ENCODE measurements at places on chromosomes 1 and 21. TPM values are rescaled to one million over a fixed set of nuclear protein-coding genes. Genes with fewer than 3 reads are reported as not detected.

UAP1 gene
- 112 TPM for total RNA-seq

CCNL2 gene
- total RNA-seq, result 53.2 TPM

OPN3 gene
- total RNA-seq, result 35.7 TPM

INAVA gene
- total RNA-seq, result 0.34 TPM

PGLYRP3 gene
- not detected for total RNA-seq

FCN3 gene
- total RNA-seq, result not detected

SFN gene
- total RNA-seq, result 1.2 TPM
